Right ventricle myocardium superior (tissue), 1 donor: ENCODE measurements at places on chromosomes 5 and 9. TPM values are rescaled to one million over a fixed set of nuclear protein-coding genes. Genes with fewer than 3 reads are reported as not detected.

DNA sequence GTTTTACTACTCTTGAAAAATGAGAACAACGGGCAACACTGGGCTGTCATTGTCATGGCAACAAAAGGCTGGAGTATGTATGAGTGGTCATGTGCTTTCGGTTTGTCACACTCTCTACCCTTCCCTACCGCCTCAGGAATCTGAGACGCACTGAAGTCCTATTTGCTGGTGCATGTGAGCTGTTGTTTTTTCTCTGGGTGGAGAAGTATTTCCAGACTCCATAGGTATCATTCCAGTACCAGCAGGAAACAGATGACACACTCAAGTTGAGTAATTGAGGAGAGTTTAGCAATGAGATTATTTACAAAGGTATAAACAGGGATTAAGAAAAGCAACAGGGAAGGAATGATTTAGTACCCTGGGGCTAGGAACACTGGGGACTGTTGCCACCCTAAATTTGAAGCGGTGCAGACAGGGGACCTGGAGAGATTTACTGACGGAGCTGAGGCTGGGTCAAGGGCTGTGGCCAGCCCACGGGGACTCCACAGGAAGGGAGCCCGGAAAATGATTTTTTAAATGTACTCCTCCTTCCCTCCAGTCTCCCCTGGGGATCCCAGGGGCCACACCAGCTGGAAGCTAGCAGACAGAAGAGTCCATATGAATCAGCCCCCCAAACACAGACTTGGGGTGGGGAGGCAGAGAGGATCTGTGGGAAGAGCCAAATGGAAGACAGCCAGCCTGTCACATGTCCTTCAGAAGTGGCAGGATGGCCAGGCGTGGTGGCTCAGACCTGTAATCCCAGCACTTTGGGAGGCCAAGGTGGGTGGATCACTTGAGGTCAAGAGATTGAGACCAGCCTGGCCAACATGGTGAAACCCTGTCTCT, 13.2 kb upstream of the ZBTB43 start:
- DNase-seq: no peak

DNA sequence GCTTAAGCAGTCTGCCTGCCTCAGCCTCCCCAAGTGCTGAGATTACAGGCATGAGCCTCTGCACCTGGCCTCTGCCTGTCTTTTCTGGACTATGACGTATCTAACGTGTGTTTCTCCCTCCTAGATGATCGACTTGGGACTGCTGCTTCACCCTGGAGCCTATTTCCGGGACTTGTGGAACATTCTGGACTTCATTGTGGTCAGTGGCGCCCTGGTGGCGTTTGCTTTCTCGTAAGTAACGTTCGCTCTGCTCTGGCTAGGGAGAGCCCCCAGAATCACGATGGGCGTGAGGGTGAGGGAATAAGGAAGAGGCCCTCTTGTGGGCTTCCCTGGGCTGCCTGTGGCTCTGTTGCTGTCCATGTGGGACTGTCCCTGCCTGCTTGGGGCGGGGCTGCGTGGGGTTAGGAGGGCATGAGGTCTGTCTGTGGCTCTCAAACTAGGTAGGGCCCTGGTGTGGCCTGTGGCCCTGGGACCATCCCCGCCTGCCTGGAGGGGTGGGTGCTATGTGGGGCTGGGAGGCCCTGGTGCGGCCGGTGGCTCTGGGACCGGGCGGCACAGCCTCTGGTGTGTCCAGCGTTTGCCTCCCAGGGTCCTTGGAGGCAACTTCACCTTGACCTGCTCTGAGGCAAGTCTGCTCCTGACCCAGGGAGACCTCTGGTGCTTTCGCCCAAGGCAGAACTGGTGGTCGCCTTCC, 171.7 kb downstream of the CACNA1B start:
- DNase-seq: no peak

DNA sequence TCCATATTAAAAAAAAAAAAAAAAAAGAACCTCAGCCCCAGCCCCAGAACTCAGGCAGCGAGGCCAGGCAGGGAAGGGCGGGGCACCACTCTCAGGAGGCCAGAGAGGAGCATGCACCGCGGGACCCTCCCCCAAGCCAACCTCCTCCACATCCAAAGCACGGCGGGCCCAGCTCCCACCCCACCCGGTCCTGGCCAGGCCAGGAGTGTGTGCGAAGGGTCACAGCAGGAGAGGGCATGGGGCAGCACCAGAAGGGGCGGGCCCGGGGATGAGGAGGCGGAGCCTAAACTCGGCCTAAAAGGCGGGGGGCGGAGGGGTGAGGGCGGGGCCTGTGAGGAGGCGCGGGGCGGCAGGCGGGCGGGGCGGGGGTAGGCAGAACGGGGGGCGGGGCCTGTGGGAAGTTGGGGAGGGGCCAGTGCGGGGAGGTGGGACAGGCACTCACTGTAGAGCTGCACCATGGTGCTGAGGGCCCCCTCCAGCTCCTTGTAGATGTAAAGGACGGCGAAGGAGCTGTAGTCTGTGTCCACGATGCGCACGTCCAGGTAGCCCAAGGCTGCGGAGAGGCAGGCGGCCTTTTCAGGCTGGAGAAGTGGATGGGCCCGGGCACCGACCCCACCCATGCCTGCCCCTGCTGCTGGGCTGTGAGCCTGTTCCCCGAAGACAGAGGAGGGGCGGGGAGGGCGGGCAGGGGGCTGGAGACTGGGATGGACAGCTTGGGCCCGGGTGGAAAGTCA, 1.2 kb downstream of the LCN15 start:
- no peak for DNase-seq

- DNase-seq: no peak
Measured at GRCh38 chr9:6790866-6791265, 33.1 kb downstream of the KDM4C start.

- DNase-seq: no peak
Measured at GRCh38 chr5:82106207-82106606, 134.4 kb downstream of the ATG10 start.

DNA sequence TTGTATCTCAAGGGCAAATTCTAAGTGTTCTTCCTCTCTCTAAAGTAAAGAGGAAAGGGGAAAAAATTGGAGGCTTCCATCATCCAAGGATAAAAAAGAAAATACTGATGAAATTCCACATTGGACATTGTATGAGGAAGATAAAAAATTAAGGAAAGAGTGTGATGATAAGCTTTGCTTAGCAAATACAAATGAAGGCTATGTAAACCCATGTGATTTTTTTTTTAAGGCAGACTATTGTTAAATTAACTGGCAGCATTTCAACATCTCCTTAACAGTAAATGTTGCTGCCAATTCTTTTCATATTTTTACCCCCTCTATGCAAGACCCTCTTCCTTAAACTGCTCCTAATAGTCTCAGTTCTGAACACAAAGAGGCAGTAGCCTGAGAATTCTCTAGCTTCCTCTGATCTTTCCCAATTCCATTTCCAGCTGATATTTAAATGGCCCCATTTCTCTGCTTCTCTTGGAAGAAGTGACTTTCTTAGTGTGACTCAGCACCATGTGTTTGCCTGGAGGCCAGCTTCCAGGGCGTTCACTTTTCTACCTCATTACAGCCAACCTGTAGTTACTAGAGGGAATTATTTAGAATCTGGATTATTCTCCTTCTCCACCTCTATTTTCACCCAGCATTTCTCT, 159.7 kb downstream of the TLE1 start:
- no peak for DNase-seq

GRCh38 chr9:99385814-99386279, 163.8 kb downstream of the SEC61B start:
- DNase-seq: peak; percentile 56

DNA sequence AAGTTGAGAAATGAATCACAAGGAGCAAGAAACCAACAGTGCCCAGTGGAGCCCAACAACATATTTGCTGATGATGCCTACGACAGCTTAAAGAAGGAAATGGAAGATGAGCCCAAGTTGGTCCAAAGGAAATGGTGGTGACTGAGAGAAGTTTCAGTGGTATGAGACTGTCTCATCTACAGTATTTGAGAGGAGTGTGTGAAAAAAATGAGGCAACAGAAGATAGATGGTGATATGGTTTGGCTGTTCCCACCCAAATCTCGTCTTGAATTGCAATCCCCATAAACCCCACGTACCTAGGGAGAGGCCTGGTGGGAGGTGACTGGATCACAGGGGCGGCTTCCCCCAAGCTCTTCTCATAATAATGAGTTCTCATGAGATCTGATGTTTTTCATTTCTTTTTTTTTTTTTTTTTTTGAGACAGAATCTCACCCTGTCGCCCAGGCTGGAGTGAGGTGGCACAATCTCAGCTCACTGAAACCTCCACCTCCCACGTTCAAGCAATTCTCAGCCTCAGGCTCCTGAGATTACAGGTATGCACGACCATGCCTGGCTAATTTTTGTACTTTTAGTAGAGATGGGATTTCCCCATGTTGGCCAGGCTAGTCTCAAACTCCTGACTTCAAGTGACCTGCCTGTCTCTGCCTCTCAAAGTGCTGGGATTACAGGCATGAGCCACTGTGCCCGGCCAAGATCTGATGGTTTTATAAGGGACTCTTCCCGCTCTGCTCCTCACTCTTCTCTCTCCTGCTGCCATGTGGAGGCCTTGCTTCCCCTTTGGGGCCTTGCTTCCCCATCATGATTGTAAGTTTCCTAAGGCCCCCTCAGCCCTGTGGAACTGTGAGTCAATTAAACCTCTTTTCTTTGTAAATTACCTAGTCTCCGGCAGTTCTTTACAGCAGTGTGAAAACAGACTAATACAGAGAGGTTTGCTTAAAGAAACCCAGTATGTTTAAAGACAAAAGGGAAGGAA, 30.2 kb downstream of the EFCAB9 start:
- no peak for DNase-seq

GRCh38 chr5:176780176-176781053, 29.9 kb upstream of the UNC5A start:
- no peak for DNase-seq

DNA sequence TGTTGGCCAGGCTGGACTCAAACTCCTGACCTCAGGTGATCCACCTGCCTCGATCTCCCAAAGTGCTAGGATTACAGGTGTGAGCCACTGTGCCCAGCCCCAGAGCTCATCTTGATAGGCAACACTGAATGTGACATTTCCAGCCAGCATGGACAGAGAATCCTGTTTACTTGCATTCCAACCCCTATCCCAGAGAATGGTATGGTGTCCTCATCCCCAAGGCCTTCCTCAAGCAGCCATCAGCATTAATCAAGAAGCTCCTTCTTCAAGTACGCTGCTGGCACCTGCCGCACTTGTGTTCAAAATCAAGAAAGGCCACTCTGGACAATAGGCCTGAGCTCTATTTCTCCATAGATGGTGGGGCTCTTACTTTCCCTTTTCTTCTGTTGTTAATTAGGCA, 40.2 kb downstream of the STARD4 start:
- no peak for DNase-seq

DNA sequence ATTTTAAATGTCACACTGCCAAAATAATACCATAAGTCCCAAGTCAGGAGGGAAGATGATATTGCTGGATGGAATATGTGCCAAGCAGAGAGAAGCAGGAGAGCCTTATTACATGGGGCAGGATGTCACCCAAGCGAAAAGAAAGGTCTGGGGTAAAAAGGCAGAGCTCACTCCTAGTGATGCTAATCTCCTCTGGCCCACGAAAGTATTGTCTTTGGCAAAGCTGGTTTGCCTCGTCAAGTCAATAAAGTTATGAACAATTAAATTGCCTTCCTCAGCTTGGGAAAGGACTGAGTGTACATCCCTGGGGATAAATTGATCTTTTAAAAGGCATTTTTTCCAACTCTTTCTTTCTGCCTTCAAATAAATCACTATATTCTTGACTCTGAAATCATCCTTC, 220.6 kb downstream of the DMAC1 start:
- DNase-seq: no peak

DNA sequence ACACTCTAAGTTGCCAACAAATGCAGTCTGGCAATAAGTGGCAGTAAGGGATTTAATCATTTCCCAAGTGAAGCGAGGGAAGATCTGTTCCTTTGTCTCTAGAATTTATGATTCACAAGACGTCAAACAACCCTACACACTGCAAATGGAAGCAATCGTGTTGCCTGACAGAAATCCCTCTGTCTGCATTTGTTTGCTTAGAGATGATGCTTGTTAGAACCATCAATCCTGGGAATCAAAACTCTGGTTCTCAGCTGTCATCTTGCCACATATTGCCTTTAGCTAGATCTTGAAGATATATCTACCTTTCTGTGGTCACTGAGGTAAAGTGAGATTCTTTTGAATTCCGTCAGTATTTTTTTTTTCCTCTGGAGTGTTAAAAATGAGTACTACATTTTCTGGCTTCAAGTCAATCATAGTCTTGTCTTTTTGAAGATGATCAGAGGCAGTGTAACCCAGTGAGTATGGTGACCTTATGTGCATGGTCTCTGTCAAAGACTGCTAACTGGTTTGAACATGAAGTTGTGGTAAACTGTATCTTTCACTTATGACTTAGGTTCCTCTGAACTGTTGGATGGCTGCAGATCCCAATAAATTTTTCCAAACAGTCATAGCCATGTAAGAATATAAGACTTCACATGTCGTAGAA, 106.4 kb upstream of the STARD4 start:
- DNase-seq: no peak

- DNase-seq: no peak
Measured at GRCh38 chr9:97568461-97569275, 64.5 kb downstream of the TSTD2 start.

- DNase-seq: no peak
Measured at GRCh38 chr9:79858508-79858907, 286.7 kb downstream of the TLE4 start.

DNA sequence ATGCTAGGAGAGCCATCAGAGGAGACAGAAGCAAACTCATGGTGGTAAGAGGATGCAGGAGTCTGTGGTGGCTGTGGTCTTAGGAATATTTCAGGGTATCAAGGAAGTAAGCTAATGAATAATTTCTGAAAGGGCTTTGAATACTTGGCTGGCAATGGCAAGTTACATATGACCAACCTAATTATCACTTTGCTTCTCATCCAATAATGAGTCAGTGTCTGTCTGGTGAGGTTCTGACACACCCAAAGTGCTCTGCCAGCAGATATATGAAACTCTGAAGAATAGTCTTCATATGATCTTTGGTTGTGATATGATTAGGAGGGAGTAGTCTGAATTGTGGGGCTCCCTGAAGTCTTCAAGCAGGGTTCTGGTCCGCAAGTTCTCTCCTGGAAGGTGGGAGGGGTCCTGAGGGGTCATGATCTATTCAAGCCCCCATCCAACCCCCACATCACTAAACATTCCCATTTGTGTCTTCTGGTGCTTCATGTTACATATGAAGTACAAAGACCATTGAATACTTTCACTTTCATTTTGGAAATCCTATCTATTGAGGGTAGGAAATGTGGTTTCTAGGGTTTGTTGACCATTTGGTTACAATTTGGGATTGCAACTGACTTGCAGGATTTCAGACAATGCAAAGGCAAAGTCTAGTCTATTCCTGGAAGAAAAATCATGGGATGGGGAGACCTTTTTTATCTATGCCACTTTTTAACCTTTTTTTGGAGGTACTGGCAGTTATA, 199.9 kb upstream of the CDKN2B start:
- no peak for DNase-seq

DNA sequence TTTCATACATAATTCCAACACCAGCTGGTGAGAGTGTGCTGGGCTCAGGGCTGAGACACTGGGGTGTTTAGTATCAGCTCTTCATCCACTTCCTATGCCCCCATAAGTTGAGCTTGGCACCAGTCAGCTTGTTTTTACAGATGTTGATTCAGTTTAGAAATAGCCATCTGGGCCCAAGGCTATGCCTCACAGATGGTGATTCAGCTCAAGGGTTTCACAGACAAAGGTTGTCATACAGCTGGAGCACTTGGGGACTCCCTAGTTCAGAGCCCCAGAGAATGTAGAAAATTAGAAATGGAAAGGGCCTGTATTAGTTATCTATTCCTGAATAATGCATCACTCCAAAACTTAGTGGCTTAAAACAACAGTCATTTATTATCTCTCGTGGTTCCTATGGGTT, 10.3 kb upstream of the CRHBP start:
- no peak for DNase-seq

NFIB gene
- 104 TPM for total RNA-seq

SLC6A7 gene
- not detected for total RNA-seq

ZBED3 gene
- 3.8 TPM for total RNA-seq

SHC3 gene
- 0.35 TPM for total RNA-seq

ARSI gene
- total RNA-seq: 0.38 TPM

FAM13B gene
- 21.9 TPM for total RNA-seq

IER5L gene
- 3.5 TPM for total RNA-seq
